ENCODE measurements at places on chromosomes 3 and 15. TPM values are rescaled to one million over a fixed set of nuclear protein-coding genes. Genes with fewer than 3 reads are reported as not detected.

RARRES1 gene
- not detected for total RNA-seq

MUSTN1 gene
- total RNA-seq: not detected

- DNase-seq: no peak
These were observed 19.9 kb upstream of the C3orf62 start for GRCh38 chr3:49296781-49297411.

- no peak for DNase-seq
These were observed 8.9 kb downstream of the PEAK1 start for GRCh38 chr15:77410701-77411618.

DNA sequence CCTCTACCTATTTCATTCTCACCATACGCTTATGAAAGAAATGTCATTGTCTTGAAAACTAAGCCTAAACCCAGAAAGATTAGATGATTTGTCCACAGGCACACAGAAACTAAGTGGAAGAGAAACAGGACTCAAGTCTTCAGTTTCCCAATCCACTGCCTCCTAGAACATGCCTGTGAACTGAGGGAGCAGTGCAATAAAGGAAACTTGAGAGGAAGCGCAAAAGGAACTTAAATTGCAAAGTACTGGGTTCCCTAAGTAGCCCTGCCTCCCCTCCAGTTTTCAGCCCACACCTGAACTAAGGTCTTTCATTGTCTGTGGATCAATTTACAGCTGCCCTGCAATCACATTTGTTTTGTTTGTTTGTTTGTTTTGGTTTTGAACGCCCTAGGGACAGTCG, 56.7 kb upstream of the TSEN2 start:
- no peak for DNase-seq

- no peak for DNase-seq
These were observed 584 bp upstream of the RPL32 start for GRCh38 chr3:12841970-12842328.
